ENCODE measurements at places on chromosomes 7 and 10. TPM values are rescaled to one million over a fixed set of nuclear protein-coding genes. Genes with fewer than 3 reads are reported as not detected.

Gene VSTM2A
- total RNA-seq: not detected

Gene TMEM229A
- 0.18 TPM for total RNA-seq

Gene CPEB3
- 4.5 TPM for total RNA-seq

Gene MEIG1
- not detected for total RNA-seq

Gene ATOH7
- total RNA-seq: not detected

Gene RTKN2
- 1.2 TPM for total RNA-seq

Gene EGFR
- total RNA-seq: 0.57 TPM

Gene ANKRD30A
- not detected for total RNA-seq

Gene LIPM
- total RNA-seq: not detected

Gene TMEM236
- total RNA-seq: under 0.01 TPM

Gene SLC18A3
- not detected for total RNA-seq

Gene INPP5A
- 83.6 TPM for total RNA-seq

Gene HTR7
- total RNA-seq: 0.07 TPM

Gene CLDN12
- 25.8 TPM for total RNA-seq

Gene INHBA
- 5.7 TPM for total RNA-seq

Gene NUTM2A
- 3.0 TPM for total RNA-seq

Gene RAB19
- total RNA-seq: 1.2 TPM

Gene ABCA13
- total RNA-seq: 0.46 TPM

Gene SLC16A9
- 3.0 TPM for total RNA-seq

Gene CPVL
- 49.5 TPM for total RNA-seq

Gene ADCY1
- total RNA-seq: 22.9 TPM

Gene COL13A1
- 72.3 TPM for total RNA-seq

Gene CHST3
- 22.5 TPM for total RNA-seq

Gene CRYGN
- 1.3 TPM for total RNA-seq

Gene WNT8B
- total RNA-seq: 0.07 TPM

Gene VWDE
- 46.3 TPM for total RNA-seq

Gene PAX4
- total RNA-seq: not detected

Gene ADAM22
- total RNA-seq: 4.1 TPM

Gene WEE2
- total RNA-seq: 0.09 TPM

Gene ZMYND11
- total RNA-seq: 65.8 TPM

Gene IMPDH1
- 23.1 TPM for total RNA-seq

Gene TSPAN13
- 34.2 TPM for total RNA-seq

Gene TUBB8
- total RNA-seq: not detected

Gene SPDYE6
- 0.18 TPM for total RNA-seq

Gene MKI67
- total RNA-seq: 63.6 TPM

Gene AKR1C2
- total RNA-seq: 1.0 TPM

Gene ZNF365
- total RNA-seq: 0.07 TPM

Gene CALY
- total RNA-seq: 16.3 TPM

Gene CALD1
- 22.6 TPM for total RNA-seq

Gene IRF5
- total RNA-seq: not detected

Gene ZNF467
- 19.9 TPM for total RNA-seq

Gene TRIM50
- total RNA-seq: not detected

Gene AGAP5
- total RNA-seq: 7.3 TPM

Gene FAM241B
- total RNA-seq: 13.7 TPM

Gene RASA4B
- 15.1 TPM for total RNA-seq

Gene NPC1L1
- 0.21 TPM for total RNA-seq

Gene ZNF736
- 3.8 TPM for total RNA-seq

Gene CYP2C18
- total RNA-seq: 0.11 TPM

Gene DNAH11
- total RNA-seq: 0.60 TPM

Gene SYCE1
- total RNA-seq: not detected

Gene GPR15LG
- not detected for total RNA-seq

Gene SLC13A4
- total RNA-seq: 0.12 TPM

Gene LRRC18
- not detected for total RNA-seq

Gene BLVRA
- 34.0 TPM for total RNA-seq

Gene POMZP3
- 16.3 TPM for total RNA-seq

Gene SLC25A28
- total RNA-seq: 34.5 TPM
